ENCODE measurements at places on chromosomes 2 and 18. TPM values are rescaled to one million over a fixed set of nuclear protein-coding genes. Genes with fewer than 3 reads are reported as not detected.

GRCh38 chr2:101330253-101330933 lies 21.9 kb upstream of the RNF149 start:
- DNase-seq, result peak; percentile 81

DNA sequence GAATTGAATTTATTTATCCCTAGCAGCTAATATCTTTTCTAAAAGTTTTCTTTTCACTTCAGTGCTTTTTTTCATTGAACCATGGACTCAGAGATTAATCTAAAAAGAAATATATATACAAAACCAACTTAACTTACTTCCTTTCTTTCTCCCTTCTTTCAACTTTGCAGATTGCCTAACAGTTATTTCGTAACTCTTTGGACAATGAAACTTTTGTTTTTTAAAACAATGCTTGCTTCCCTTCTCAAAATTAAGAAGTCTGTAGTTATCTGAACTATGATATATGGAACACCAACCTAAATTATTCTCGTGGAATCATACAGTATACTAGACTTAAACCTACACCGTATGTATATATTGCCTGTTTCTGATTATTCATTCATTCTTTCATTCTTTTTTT lies 62.9 kb downstream of the MIB1 start:
- no peak for DNase-seq

- DNase-seq, result no peak
These were observed 547.0 kb upstream of the ACVR2A start for GRCh38 chr2:147297820-147298219.

DNA sequence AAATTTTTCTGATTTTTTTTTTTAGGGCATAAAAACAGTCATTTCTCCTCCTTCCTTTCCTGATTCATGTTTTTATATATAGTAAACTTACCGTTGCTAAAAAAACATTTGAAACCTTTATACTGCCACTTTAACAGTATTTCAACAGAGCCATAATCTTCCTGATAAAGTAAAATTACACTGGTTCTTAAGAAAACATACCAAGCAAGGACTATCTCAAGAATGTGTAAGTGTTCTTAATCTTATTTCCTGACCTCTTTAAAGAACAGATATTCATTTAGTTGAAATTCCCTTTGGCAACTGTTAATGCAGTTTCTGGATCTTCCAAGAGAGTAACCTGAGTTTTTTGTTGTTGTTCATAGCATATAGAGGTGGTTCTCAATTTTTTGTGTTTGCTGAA lies 26.6 kb upstream of the COLEC12 start:
- no peak for DNase-seq

DNA sequence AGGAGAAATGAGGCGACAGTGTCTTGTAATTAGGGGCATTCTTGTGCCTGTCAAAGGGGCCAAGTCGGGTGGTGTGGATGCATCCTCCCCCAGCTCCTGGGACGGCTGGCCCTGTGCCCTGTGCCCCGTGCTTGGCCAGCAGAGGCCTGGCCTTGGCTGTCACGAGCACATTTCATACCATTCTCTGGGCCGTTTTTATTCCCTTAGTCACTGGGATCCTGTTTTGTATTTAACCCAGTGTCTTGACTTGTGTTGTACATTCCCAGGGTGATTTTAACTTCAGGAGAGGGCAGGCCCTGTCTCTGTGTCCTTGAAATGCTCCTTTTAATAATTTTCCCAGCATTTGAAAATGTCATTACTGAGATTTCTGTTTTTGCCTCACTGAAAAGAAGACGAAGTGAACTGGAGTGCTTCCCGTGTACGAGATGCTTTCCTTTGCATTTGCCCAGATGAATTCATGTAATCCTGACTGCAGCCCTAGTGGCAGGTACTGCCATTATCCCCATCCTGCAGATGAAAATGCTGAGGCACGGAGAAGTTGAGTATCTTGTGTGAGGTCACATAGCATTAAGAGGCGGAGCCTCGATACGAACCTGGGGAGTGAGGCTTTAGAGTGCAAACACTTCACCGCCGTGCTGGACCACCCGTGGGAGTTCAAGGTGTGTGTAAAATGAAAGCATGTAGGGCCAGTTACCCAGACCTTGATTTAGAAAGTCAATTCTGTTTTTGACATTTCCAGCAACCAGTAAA lies 57.0 kb downstream of the SH3RF3 start:
- peak; percentile 68 for DNase-seq

DNA sequence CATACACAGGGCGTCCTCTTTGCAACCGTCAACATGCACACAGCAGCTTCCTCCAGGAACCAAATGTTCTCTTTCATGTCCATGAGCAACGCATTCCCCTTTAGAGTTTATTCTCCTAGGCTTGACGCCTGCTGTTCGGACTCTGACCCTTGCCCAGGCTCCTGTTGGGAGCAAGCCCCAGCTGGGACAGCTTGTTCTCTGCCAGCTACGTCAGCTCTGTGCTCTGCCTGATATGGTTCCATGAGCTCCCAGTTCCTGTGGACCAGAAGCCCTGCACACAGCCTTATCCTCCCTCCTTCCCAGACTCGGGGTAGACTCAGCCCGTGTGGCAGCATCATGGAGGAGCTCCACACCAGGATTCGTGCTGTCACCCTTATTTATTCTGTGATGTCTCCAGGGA lies 253.1 kb upstream of the PXDN start:
- DNase-seq, result no peak

- DNase-seq, result peak; percentile 38
These were observed 55.0 kb downstream of the PKDCC start for GRCh38 chr2:42102591-42103450.

- DNase-seq, result no peak
These were observed 5.4 kb downstream of the ITSN2 start for GRCh38 chr2:24354957-24355356.

- DNase-seq, result no peak
These were observed 43.6 kb upstream of the COPS8 start for GRCh38 chr2:237042101-237042500.

DNA sequence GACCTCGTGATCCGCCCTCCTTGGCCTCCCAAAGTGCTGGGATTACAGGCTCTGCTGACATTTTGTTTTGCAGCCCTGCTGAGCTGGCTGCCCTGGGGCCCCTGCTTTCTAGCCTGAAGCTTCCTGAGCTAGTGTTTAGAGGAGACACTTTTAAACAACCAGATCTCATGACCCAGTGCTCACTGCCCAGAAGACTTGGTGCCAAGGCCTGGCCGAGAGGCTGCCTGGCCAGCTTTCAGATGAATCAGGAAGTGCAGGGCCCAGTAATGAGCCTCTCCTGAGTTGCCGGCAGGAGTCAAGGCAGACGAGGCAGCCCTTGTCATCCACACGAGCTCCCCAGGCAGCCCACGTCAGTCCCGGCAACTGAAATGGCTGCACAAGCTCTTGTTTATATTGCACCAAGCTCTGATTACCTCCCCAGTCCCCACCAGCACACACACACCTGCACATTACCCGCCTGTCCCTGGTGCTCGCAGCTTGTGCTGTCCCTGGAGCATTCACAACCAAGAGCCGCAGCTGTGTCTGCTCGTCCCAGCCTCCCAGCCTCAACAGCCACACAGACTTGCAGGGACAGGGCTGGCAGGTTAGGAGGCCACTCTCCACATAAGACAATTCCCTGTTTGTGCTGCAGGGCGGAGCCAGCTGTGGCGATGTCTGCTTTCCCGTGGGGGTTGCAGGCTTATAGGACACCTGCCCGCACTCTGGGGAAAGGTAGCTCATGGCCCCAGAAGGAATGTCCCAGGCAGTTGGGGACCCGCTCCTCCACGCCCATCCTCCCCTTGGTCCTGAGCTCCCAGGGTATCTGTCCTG lies 331.2 kb upstream of the MYT1L start:
- no peak for DNase-seq

The CXCR1 gene
- total RNA-seq, result not detected

- no peak for DNase-seq
These were observed 211.6 kb downstream of the PTH2R start for GRCh38 chr2:208618220-208618619.

The GPR148 gene
- not detected for total RNA-seq

DNA sequence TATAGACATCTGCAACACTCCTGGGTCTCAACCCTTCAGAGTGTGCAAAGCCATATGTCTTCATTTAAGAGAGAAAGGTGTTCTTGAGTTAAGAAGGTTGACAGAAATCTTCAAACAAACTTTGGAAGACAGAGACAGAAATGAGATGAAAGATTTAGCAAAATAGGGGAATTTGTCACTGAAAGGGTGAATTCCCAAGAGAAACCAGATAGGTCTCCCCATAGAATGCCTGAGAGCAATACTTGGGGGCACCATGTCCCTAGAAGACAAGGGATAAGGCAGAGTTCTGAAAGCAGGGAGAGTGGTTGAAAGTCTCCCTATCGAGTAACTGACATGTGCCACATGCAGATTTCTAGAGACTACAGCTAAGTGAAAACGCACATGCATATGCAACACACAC lies 50.0 kb downstream of the AP1S3 start:
- DNase-seq, result no peak

DNA sequence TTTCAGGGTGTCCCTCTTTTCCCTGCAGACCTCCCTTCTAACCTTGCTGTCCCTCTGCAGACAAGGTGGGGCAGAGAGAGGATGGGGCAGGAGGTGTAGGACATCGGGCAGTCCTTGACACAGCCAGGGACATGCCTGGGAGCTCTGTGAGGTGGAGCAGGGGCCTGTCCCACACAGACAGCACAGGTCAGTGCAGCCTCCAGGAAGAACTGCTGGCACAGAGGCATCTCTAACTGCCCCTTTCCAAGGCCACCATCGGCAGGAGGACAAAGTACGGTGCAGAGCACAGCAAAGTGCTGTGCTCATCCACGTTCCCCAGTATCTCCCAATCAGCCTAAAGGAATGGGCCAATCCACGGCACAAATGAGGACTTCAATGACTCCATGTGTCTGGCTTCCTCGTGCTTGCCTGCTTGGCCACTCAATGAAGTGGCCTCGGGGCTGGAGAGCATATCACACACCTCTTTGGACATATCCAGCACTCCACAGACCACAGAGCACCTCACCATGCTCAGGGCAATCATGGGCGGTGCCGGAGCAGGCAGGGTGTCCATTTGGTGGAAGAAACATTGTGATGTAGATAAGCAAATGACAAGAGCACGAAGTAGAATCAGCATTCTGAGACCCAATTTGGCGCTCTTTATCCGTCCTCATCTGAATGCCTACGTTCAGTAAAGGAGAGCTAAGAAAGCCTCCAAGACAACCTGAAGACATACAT lies 11.9 kb downstream of the CHST10 start:
- no peak for DNase-seq

The MC5R gene
- total RNA-seq, result not detected

DNA sequence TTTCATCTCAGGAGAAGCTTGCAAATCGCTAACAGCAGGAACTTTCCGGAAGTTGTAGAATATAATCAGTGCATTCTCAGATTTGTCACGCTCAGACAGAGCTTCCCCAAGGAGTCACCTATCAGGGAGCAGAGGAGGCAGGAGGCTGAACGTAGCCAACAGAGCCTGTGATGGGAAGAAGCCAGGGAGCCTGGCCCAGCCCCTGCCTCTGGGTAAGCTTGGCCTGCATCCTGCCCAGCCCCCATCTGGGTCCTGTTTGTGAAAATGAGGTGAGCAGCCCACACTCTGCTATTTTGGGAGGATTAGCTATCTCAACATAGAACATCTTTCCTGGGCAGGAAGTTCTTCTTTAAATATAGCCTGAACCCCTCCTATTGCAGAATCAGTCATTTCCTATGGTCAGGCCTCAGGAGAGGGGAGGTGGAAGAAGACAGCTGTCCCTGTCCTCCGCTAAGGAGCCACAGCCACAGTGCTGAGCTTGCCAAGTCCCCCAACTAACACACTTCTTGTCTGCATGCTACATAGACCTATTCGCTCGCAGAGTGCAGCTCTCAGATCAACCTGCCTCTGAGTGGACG lies 19.2 kb upstream of the PKDCC start:
- DNase-seq, result no peak

DNA sequence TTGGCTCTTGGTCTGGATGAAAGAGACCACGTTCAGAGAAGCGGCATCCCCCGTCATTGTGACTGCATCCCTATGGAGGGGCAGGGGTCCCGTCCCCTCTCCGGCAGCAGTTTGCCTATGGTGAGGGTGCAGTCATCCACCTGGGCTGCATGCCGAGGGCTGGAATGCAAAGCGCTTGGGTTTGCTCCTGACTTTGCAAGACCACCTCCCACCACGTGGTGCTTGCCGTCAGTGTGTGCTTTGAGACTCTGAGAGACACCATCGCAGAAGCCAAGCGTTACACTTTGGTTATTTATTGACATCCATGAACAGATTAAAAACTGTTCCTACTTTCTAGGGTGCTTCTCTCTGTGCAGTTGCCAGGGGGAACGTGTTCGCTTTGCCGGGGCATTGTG lies 59.5 kb downstream of the SH3RF3 start:
- no peak for DNase-seq

The ANO7 gene
- 1.1 TPM for total RNA-seq

GRCh38 chr2:236403811-236404210 lies 139.6 kb upstream of the ASB18 start:
- DNase-seq, result no peak

DNA sequence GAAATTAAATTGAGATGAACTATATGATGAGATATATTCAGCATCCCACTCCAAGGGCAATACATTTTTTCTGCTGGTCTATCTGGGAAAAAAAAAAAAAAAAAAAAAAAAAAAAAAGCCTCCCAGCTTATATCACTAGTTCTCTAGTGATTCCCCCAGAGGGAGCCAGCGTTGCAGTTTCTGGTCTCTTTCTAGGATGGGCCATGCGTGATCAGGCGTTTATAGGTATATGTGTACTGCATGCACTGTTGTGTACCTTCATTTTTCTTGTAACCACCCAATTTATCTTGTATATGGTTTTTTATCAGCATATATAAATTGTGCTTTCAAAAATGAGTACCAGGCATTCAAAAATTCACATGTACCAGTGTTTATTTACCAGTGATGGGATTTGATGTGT lies 35.1 kb downstream of the DCDC2C start:
- DNase-seq, result peak; percentile 54

DNA sequence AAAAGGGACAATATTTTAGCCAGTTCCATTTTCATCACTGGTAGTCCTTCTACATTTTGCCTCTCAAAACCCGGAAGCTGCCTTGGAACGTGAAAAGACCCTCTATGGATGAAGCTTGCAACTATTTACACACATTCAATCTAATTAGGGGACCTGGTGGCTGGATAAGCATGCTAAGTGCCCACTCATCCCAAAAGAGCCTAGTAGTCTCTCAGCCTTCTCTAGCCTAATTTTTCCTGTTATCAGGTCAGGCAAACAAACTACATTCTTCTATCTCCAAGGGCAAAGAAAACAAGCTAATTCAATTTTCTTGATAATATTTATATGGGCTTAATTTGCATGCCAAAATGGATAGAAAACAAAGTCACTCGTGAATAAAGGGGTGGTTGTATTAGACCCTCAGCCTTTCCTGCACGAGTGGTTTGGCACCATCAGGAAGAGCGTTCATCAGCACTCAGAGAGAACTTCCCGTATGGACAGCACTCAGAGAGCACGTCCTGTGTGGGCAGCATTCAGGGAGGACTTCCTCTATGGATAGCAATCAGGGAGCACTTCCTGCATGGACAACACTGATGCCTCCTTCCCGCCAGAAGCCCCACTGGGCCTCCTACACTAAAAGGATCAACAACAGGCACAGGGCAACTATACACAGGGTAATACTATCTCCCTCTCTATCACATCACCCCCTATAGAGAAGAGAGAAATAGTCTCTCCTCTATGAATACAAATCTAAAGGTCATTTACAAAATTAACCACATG lies 122.2 kb downstream of the RBMS1 start:
- DNase-seq, result peak; percentile 84

- no peak for DNase-seq
These were observed at the start of gene CTLA4 for GRCh38 chr2:203867561-203868200. Gene CTLA4, plus strand, starts transcription at chr2:203867771. Its CDS starts 172 bp downstream, at chr2:203867943.

All from dermis blood vessel endothelial cell (primary cell).